Foreskin melanocyte (primary cell): ENCODE measurements at places on chromosomes 2 and 18.

DNA sequence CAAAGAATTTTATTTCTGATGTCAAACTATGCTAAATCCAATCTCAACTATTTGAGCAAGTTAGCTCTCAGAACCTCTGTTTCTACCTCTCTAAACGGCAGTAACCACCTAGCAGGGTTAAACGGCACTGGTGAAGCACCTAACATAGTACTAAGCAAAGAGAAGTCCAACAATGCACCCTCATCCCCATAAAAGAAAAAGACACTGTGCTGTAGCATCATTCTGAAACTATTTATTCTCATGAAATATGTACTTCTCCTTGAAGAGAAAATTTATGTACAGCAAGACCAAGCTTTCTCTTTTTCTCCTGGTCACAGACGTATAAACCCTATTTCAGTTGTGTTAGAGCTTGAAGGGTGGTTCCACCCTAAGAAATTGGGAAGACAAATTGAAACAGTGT, 4.8 kb downstream of the MEX3C start:
- DNase-seq = no peak

DNA sequence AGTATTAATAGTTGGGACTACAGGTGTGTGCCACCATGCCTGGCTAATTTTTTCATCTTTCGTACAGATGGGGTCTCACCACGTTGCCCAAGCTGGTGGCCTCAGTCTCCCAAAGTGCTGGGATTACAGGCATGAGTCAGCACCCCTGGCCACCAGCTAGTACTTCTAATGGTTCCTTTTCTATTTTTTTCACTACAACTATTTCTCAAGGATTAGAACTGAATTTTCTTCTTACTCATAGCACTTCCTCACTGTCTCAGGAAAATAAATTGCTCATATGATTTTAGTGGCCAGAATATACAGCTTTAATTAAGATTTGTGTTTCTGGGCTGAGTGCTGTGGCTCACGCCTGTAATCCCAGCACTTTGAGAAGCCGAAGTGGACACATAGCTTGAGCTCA, 43.2 kb upstream of the SOS1 start:
- no peak for DNase-seq

- DNase-seq = no peak
These were observed 205.1 kb upstream of the NRP2 start for GRCh38 chr2:205477016-205477705.

DNA sequence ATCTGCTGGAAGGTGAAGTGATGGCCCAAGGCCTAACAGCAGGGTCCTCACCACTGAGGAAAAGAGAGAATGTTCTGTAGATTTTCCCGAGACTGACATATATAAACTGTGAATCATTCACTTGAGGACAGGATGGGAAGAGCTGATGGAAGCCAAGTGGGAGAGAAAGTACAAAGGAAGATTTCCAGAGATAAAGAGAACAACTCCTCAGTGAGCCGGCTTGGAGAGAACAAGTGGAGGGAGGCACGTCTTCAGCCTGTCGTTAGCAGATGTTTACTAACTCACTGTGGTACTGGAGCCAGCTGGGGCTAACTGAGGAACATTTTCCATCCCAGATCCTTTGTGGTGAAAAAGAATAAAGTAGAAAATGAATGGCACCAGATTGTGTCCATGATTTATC, 552.9 kb upstream of the TNP1 start:
- no peak for DNase-seq

- DNase-seq = no peak
These were observed 46.9 kb downstream of the INPP5D start for GRCh38 chr2:233107011-233107410.

GRCh38 chr2:175372704-175373701, 191.5 kb upstream of the ATP5MC3 start:
- DNase-seq = no peak

DNA sequence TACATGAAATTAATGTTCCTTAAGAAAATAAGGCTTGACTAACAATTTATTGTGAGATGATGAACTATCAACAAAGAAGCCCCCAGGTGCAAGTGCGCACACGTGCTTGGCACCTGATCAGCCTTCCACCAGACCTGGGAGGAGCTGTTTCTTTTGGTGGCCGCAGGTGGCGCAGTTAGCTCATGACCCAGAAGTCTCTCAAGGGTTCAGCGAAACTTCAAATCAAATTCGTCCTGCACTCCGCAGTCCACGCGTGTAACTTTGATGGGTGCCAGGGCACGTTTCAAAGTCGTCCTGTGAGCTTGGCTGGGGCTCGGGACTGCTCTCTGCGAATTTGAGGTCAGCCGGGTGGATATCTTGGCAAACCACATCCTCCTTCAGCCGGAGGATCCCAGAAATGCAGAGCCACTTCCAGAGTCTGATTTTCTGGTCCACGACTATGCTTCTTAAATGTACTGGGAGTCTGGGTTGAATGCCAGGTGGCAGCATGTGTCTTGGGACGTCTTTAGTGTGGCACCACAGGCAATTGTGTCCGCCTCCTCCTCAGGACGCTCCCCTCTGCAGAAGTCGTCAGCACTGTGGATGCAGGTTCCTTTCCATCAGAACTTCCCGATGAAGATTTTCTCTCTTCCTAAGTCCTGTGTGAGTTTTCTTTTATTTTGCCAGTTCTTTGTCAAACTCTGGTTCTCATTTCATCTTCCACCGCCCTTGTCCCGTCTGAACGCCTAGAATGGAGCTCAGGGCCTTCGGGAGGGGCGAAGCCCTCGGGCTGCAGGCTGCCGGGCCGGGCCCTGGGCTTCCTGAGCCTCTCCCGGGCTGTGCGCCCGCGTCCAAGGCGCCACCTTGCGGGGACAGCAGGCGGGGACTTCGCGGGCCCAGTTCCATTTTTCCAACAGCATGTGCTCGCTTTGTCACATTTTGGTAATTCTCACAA, 61.3 kb upstream of the RAPGEF4 start:
- peak; percentile 20 for DNase-seq

GRCh38 chr2:191018643-191019119, 4.7 kb upstream of the STAT1 start:
- DNase-seq = no peak

- no peak for DNase-seq
These were observed 209.1 kb downstream of the HRH4 start for GRCh38 chr18:24669502-24669901.

GRCh38 chr2:59585655-59586054, 967.8 kb downstream of the BCL11A start:
- DNase-seq = no peak

DNA sequence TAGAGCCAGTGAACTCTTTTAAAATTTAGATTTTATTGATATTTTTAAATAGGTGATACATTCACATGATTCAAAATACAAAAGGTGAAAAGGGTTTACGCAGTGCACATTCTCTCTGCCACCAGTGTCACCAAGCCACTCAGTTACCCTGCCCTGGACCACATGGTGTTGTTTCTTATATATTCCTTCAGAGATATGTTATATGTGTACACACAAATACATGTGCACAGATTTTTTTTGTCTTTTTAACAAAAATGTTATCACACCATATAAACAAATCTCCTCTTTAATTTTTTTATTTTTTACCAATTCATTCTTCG, 26.2 kb downstream of the SERPINB4 start:
- DNase-seq = no peak

DNA sequence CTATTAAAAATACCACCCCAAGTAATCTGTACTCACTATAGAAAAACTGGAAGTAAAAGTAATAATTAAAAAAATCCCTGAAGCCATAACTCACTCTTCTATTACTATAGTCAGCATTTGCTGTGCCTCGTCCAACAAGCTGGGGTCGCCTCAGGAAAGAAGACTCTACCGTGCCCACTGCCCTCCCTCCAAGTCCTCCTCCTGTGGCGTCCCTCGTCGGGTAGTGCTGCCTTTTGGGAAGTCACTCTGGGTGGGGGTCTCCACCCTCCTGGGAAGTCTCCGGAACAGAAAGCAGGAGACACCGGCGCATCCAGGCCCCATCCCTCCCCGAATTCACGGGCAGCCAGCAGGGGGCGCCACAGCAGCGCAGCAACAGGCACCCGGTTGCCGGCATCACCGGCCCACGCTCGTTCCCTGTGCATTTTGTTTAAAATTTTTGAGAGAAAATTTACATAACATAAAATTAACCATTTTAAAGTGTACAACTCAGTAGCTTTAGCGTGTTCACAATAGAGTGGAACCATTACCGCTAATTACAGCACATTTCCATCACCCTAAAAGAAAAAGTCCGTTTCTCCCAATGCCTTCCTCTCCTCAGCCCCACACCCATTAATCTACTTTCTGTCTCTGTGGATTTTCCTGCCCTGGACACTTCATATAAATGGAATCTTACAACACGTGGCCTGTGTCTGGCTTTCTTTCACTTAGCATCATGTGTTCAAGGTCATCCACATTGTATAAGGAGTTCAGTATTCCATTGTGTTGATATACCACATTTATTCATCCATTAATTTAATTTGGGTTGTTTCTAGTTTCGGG, 62.2 kb downstream of the ADNP2 start:
- no peak for DNase-seq
